NCI-H774 (cell line): ENCODE measurements at places on chromosomes 13 and 19.
A peak's percentile ranks its signal among the peaks of the same experiment; 100 is the strongest.

DNA sequence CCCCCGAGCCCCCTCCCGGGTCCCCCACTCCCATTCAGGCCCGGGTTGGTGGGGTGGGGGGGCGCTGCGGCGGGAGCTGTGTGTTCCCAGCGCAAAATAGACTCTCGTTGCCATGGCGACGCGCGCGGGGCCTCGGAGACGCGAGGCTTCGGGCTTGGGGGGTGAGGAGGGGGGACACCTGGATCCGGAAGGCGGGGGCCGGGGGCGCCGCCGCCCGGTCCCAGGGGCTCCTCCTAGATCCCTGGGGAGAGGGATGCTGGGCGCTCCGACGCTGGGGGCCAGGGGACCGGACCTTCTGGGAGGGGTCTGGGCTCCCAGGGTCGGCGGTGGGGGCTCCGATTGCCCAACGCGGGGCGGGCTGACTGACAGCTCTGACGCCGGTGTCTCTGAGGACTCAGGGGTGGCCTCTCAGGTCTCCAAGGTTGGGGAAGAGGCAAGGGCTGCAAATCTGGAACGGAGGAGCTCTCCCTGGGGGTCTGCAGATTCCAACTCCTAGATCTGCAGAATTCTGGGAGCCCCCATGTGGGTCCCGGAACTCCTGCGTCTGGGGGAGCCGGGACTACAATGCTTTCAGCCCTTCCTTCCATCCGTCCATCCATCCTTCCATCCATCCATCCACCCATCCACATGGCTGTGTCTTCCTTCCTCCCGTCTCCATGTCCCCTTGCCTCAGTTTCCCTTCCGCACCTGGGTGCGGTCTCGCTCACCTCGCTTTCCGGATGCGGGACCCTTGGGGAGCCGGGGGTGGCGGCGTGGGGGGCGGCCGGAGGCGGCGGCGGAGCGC is 9.1 kb upstream of the SHISA7 start:
- DNase-seq: peak; percentile 24

GRCh38 chr13:84917252-84917878 is 881.9 kb downstream of the SLITRK6 start:
- no peak for DNase-seq

DNA sequence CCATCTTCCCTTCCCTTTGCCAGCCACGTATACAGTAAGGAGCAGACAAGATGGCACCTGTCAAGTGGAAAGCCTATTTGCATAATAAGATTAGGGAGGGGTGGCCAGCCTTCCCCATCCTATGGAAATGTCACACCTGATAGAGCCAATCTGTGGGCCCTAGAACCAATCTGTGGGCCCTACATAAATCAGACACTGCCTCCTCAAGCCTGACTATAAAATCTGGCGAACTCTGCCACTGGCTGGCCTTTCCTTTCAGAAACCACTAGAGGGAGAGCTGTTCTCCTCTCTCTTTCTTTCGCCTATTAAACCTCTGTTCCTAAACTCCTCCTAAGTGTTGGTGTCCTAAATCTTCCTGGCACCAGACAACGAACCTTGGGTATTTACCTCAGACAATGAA is 231.5 kb upstream of the KLHL1 start:
- no peak for DNase-seq

- DNase-seq: peak; percentile 80
Observed at GRCh38 chr19:40420766-40421765, 4.7 kb downstream of the SERTAD1 start.

DNA sequence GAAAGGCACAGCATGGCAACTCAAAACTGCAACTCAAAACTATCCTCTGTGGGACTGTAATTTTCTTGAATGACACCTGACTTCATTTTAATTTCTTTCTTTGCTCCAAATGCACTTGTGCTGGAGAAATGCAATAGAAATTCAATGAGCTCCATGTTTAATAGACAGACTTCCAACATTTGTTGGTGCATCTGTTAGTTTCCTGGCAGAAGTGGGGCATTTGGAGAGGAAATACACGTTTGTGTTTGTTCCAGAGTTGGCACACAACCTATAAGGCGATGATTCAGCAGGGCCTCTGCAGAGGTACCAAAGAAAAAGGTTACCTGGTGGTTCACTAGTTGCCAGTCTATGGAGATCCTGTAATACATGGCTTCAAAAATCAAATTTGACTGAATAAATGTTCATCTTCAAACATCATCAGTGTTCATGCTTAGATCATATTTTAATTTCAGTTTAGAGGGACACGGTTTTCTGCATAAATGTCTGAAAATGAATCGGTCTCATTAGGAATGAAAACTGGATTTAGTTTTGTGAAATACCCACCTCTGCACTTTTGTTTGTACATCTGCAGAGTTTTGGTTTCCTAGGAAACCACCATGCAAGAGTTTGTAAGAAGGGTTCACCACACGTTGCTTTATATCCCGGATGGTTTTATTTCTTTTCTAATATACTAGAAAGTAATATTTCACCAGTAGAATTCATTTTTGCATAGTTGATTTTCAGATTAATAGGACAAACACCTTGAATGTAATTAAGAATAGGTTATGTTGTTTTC is 21.8 kb upstream of the OBI1 start:
- peak; percentile 13 for DNase-seq

DNA sequence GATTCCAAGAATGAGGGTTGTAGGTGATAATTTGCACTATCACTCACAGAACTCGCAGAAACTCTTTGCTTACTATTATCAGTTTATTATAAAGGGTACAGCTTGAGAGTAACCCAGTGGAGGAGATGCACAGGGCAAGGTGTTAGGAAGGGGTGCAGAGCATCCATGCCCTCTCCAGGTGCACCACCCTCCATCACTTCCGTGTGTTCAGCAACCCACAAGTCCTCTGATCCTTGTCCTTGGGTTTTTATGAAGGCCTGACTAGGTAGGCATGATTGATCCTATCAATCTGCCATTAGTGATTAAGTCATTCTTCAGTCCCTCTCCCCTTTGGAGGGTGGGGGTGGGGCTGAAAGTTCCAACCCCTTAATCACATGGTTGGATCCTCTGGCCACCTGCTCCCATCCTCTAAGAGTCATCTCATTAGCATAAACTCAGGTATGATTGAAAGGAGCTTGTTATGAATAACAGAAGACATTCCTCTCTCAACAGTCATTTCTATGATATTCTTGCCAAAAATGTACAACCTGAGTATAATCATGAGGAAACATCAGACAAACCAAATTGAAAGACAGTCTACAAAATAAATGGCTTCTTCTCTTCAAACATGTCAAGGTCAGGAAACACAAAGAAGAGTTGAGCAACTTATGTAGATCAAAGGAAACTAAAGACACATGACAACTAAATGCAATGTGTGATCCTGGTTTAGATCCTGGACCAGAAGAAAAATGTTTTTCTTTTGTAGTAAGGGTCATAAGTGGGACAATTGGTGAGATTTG is 225.4 kb downstream of the PCCA start:
- DNase-seq: no peak

DNA sequence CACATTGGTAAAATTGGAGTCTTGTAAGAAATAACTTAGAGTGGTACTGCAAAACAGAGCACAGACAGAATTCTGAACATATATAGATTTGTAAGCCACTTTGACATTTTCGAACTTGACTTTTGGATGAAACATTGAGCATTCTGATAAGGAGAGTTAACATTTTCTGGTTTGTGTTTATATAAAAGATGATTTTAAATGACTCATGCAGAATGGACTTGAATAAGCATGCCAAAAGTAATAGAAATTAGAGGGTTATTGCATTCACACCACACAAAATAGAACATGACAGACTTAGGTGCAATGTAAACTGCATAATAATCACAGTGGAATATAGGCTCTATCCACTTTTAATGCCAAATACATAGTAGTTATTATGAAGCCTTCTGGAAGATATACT is 507.0 kb downstream of the DACH1 start:
- no peak for DNase-seq

- DNase-seq: no peak
Observed at GRCh38 chr13:40302351-40302750, 364.1 kb downstream of the FOXO1 start.

GRCh38 chr19:4866595-4867424 is 657 bp downstream of the PLIN3 start:
- no peak for DNase-seq
